Activated CD4-positive, CD25-positive, alpha-beta regulatory T cell (primary cell): ENCODE measurements at places on chromosomes 3 and 15.

GRCh38 chr3:100076731-100077529 is 37.4 kb downstream of the FILIP1L start:
- no peak for DNase-seq

DNA sequence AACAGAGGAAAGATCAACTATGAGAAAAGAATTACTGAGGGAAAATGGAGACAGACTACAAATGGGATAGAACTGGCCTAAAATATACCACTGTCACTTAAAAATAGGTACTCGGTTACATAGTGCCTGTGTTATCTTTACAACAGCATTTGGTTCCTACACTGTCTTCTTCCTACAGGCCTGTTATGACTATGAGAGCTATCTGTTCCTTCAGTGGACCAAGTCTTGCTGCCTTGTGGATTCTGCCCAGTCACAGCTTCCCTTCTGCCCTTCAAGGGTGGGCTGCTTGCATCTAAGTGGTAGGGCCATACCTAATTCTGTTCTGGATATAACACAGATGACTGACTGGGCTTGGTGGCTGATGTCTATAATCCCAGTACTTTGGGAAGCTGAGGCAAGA is 13.8 kb upstream of the ARHGEF3 start:
- no peak for DNase-seq

GRCh38 chr15:39230205-39230907 is 350.5 kb upstream of the THBS1 start:
- no peak for DNase-seq

DNA sequence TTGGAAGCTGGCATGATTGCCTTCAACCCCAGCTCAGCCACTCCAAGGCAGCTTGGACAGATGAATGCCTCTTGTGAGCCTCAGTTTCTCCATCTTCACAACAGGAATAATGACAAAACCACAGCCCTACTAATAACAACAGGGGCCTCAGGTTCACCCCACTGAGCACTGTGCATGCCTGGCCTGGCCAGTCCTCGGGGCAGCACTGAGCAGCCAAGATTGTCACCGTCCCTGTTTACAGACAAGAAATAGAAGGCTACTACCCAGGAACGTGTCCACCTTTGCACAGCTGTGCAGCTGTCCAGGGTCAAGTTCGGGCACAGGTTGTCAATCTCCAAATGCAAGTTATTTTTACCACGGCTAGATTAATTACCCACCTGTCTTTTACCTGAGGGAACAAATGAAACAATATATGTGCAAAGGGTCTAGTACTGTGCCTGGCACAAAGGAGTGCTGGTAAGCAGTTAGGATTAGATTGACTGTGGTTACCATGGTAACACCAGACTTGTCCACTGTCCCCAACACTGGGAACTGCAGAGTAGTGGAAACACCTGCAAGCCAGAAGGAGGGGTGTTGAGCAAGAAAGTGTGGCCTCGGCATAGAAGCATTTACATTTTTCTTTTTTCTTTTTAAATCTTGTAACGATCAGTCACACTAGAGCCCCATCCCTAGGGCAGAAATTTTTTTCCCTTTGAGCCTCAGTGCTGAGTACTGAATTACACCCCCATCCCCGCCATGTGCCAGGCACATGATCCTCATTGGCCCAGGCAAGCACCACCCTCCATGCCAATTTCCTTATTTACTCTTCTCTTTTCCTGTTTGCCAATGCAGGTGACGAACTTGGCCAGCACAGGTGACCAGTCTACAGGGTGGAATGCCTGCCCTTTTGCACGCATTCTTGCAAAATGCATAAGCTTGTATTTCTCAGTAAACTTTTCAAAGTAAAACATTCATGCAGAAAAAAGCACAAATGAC is 66.3 kb upstream of the SLC6A6 start:
- DNase-seq, result no peak

GRCh38 chr3:116084999-116085791 is 360.1 kb downstream of the LSAMP start:
- no peak for DNase-seq

GRCh38 chr3:113829576-113830354 is 8.8 kb upstream of the GRAMD1C start:
- no peak for DNase-seq

DNA sequence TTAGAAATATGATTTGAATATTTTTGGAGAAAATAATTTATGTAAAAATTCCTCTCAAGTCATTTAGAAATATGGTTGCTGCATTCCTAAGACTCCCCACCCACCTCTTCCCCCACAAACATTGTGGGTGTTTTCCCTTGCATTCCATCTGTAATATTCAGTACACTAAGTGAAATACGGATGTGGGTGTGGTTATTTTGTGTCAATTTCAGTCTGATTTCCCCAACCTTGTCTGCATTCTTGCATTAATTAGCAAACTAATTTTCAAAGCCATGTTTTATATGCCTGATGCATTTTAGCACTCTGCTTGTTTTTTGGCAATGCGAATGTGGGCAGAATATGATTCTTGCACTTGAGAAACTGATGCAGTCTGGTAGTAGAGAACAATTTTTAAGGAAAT is 408.3 kb upstream of the RGMA start:
- no peak for DNase-seq

GRCh38 chr3:3383461-3383860 is 204.0 kb upstream of the CRBN start:
- no peak for DNase-seq

- no peak for DNase-seq
Measured at GRCh38 chr3:127964816-127965215, 49.8 kb downstream of the KBTBD12 start.

GRCh38 chr3:13526626-13526949 is 22.3 kb upstream of the FBLN2 start:
- no peak for DNase-seq

- no peak for DNase-seq
Measured at GRCh38 chr3:106821801-106822200, 555.4 kb upstream of the CCDC54 start.

DNA sequence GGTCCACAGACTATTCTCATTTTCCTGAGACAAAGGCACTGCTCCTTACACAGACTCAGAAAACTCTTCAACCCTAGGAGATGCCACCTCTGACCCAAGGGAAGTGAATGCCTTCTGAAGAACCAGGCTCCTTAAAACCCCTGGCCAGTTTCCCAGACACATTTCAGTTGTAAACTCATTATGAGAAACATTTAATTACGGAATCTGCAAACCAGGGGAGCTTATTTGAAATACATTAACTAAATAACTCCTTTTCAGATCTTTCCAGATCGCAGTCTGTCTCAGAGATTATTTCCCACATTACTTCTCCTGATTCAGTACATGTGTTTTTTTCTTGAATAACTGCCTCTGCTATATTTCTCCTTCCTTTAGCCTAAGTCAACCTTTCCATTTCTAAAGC is 17.6 kb downstream of the MYO5A start:
- DNase-seq, result no peak

- no peak for DNase-seq
Measured at GRCh38 chr3:65902304-65902793, 136.4 kb downstream of the MAGI1 start.

DNA sequence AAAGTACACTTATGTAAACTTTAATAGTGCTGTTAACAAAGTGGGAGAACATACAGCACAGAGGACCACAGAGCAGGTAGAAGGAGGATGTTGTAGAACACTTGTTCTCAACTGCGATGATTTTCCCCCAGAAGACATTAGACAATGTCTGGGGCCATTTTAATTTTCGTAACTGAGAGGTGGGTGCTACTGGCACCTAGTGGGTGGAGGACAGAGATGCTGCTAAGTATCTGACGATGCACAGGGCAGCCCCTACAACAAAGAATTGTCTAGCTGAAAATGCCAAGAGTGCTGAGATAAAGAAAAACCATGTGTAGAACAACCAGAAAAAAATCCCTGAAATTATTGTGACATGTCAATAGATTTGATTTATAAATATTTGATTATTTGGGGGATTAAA is 5.0 kb upstream of the KBTBD8 start:
- no peak for DNase-seq

GRCh38 chr15:98530570-98530969 is 117.8 kb upstream of the IGF1R start:
- DNase-seq, result no peak

DNA sequence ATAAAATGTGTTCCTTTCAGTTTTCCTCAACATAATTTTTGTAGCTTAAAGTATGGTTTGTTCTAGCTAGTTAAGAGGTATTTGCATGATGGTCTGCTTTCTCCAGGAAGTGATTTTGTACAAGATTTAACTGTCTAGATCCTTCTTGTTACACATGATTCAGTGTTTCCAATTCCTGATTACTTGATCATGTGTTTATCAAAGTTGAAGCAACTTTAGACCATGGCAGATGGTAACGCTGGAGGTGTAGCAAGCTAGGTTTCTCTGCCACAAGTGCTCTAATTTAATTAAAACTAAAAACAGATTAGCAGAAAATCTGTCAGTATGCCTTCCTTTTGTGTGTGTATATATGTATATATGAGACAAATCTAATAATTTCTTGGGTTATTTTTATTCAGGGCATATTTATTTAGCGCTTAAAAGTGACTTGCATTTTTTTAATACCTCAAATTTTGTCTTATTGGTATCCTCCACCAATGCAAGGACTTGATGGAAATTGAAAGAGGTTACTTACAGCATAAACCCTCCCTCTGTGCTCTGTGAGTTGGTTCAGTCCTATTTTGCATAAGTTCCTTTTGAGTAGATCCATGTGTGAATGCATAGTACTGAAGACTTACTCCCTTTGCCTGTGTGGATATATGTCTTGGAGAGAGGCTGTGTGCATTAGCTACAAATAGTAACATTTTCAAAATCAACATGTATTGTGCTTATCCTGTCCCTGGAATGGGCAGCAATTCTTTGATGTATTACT is 157.3 kb upstream of the CGNL1 start:
- no peak for DNase-seq

- no peak for DNase-seq
Measured at GRCh38 chr15:32880642-32881041, 162.8 kb downstream of the GREM1 start.

DNA sequence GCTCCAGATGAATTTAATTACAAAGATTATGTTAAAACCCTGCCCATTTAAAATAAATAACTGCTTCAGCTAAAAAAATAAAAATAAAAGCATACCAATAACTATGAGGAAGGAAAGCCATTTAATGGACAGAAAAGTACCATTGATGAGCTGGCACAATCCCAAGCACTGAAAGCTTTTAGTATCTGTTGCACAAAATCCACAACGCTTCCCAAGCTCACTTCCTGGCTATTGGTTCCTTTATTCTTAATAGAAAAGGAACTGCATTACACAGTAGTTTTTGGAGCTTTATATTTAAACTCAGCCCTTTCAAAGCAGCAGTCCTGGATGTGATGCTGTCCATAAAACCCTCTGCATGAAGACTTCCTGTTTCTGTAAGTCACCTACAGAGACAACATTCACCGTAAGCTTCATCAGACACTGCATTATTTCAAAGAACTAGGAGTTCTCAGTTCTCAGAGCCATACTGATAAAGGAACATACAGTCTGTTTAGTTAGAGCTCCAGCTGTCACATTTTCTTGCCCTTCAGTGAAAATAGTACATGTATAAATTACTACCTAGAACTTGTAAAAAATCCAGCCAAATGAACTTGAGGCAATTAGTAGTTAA is 81.5 kb downstream of the CSNK1G1 start:
- no peak for DNase-seq

GRCh38 chr3:15154326-15154725 is 51.7 kb upstream of the CAPN7 start:
- DNase-seq, result no peak

DNA sequence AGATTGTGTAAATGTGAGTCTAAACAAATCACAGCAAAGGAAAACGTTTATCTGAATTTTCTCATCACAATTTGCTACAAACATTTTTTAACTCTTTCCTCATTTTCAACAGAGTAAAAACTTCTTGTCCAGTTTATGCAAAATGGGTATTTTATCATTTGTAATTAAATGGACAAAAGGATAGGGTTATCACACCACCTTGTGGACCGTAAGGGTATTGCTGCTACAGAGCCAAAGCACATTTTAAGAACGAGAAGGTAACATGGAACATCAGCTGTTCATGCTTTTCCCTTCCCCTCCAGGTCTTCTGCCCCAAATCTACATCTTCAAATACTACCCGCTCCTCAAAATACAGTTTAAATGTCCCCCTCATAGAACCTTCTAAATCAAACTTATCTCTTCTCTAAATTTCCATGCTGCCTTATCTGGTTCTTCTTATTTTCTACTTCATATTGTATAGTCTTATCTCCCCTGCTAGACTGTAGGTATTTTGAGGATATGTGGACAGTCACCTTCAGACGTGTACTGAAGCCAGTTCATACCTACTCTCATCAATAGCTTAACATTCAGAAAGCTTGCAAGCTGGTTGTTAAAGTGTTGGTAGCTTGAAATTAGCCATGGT is 12.8 kb upstream of the SETMAR start:
- DNase-seq, result no peak

GRCh38 chr15:58521293-58521991 is 89.7 kb downstream of the LIPC start:
- DNase-seq, result no peak

GRCh38 chr3:63613561-63613960 is 38.9 kb upstream of the SNTN start:
- DNase-seq, result no peak

DNA sequence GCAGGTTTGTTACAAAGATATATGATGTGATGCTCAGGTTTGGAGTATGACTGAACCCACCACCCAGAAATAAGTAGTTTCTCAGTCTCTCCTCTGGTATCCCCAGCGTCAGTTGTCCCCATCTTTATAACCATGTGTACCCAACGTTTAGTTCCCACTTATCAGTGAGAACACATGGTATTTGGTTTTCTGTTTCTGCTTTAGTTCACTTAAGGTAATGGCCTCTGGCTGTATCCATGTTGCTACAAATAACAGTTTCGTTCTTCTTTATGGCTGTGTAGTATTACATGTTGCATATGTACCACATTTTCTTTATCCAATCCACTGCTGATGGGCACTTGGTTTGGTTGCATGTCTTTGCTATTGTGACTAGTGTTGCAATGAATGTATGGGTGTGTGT is 132.3 kb downstream of the LMLN start:
- no peak for DNase-seq

- no peak for DNase-seq
Measured at GRCh38 chr3:48047841-48048464, 31.7 kb upstream of the MAP4 start.

- DNase-seq, result no peak
Measured at GRCh38 chr3:115108614-115109013, 38.5 kb downstream of the ZBTB20 start.

DNA sequence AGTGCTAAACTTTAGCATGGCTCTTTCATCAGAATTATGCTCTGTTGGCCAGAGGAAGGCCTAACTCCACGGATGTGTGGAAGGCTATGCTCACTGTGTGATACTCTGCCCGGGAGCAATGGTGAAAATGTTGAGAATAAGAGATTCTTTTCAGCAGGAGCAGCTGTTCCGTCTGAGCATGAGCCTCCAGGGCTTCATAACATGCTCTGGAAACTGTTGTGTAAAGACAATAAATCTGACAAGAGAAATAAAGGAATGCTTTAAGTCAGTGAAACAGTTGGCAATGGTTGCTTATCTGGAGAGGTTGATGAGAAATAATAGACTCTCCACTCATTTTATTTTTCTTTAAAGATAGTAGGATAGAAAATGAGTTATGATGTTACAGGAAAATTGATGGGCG is 269.8 kb downstream of the DIPK2A start:
- DNase-seq, result no peak

- DNase-seq, result no peak
Measured at GRCh38 chr3:71500696-71501095, 82.8 kb downstream of the FOXP1 start.
